Inflammatory macrophage treated with lipopolysaccharide for 4 hours (primary cell): ENCODE measurements at places on chromosomes 7 and 10.

GRCh38 chr10:118781541-118781940, 26.8 kb upstream of the CACUL1 start:
- no peak for DNase-seq

DNA sequence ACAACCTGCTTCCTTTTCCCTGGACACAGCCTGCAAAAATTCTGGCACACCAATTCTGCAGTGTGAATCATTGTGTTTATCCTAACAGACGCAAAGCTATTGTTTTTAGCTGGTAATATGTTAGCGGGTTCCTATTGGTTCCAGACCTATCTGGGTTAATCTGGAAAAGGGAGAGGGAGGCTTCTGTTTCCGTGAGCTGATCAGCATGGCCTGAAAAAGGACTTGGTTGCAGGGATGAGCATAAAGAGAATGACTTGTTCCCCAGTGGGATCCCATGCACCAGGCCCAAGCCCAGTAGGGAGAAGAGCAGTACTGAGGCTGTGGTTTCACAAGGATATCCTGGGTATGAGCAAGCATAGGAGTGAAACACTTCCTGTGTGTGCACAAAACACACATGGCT, 78.4 kb downstream of the PDE1C start:
- DNase-seq: no peak

DNA sequence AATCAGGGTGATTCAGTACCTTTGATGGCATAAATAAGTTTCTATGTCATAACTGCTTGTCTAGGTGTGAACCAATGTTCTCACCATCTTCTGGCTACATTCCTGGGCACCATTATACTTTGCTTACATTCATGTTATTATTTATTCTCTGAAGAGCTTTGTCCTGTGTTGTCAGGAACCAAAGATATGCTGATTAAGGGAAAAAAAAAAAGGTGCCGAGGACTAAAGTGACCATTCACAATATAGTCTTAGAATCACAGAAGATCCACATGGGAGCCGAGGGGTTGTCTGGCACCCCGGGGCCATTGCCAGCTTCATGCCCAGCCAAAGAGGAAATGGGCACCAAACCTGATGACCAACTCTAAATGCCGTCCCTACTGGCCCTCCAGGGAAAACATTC, 329.2 kb upstream of the NFE2L3 start:
- DNase-seq: no peak

- DNase-seq: no peak
These were observed 26.4 kb downstream of the KIF11 start for GRCh38 chr10:92619368-92619767.

GRCh38 chr10:29438271-29438670, 149.4 kb downstream of the LYZL1 start:
- DNase-seq: no peak

DNA sequence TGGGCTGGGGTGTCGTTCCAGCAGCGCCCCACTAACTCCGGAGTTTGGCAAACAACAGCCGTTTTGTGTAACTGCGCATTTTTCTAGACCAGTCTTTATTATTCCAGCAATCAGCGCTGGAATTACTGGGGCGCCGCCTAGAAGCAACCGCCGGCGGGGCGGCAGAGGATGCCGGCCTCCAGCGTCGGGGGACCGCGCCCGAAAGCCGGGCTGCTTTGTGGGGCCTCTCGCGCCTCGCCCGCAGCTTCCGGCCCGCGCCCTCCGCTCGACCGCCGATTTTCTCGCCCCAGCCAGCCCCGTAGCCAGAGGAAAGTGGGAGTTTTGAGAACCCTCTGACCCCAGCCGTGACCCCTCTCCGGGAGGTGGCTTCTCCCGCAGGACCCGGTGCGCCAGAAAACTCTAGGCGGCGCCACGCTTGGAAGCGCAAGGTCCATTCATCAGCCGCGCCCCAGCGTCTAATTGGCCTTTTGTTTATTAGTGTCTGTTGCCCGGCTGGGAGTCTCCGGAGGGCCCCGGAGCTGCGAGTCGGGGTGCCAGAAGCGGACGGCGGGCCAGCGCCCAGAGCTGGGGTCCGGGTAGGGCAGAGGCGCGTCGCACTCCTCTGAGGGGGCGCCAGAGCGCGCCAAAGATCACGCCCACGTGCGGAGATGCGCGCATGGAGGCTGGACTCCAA, 10.7 kb downstream of the EMX2 start:
- no peak for DNase-seq

DNA sequence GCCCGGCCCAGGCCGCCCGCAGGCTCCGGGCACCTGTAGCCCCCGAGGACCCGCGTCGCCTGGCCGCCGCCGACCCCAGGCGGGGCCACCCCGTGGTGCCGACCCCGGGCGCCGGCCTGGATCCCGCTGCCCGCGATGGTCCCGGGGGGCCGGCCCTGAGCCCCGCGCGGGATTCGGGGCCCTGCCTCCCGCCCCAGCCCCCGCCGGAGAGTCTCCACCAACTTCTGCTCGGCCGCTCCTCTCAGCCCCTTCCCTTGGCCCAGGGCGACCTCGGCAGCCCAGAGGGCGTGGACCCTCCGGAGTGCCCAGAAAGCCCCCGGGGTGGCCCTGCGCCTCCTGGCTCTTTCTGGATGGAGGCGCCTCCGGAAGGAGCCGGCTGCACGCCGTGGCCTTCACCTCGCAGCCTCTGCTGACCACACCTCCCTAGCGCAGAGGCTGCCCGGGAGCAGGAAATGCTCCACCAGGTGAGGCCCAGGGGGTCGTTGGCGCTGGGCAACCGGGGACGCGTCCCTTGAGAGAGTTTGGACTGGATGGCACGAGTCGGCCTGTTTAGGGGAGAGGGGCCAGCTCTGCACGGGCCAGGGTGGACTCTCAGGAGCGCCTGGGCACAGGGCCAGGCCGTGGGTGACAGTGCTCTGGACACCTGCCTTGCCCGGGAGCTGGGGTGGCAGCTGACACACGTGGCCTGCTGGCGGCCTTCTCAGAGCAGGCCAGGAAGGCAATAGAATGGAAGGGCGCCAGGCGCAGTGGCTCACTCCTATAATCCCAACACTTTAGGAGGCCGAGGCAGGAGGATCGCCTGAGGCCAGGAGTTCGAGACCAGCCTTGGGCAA, 529 bp downstream of the ZNF853 start:
- DNase-seq: no peak

- DNase-seq: no peak
These were observed 53.1 kb downstream of the PLXDC2 start for GRCh38 chr10:19869370-19869769.

GRCh38 chr10:42938351-42938750, 138.5 kb upstream of the RET start:
- DNase-seq: no peak

GRCh38 chr7:148987751-148988512, 40.4 kb downstream of the PDIA4 start:
- DNase-seq: peak; percentile 33

DNA sequence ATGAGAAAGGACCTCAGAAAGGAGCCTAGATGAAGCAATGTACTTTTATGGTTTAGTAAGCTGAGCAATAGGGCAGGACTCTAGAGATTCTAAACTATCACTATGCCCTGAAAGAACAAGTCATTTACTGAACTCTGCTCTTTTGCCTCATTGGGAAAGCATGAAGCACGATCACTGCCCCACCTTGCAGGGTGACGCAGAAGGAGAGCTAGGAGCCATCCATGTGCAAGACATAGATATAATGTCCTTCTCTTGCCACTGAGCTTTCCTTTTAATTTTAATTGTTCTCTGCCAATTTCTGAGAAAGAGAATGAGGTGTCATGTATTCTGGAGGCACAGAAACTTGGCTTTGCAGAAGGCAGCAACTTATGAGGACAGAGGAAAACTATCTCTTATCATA, 108.3 kb downstream of the SORCS1 start:
- no peak for DNase-seq

DNA sequence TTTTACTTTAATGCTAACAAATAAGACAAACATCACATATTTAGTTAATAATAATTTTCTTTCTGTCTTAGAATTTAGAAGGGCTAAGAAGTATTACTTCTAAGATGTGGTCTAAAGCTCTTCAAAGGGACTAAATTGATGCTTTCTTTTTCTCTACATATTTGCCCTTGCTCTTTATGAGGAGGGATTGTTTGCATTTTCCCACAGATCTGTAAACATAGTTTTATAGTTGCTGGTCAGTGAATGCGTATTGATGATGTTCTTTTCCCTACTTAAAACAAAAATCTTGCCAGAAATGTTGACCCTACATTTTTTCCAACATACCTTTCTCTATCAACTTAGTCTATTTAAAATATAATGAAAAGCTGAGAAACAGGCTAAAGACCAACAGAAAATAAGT, 372.4 kb upstream of the LRGUK start:
- DNase-seq: no peak

GRCh38 chr10:15346440-15347141, 24.5 kb downstream of the FAM171A1 start:
- DNase-seq: no peak

- DNase-seq: no peak
These were observed 392.9 kb downstream of the KCNMA1 start for GRCh38 chr10:77244746-77245145.

DNA sequence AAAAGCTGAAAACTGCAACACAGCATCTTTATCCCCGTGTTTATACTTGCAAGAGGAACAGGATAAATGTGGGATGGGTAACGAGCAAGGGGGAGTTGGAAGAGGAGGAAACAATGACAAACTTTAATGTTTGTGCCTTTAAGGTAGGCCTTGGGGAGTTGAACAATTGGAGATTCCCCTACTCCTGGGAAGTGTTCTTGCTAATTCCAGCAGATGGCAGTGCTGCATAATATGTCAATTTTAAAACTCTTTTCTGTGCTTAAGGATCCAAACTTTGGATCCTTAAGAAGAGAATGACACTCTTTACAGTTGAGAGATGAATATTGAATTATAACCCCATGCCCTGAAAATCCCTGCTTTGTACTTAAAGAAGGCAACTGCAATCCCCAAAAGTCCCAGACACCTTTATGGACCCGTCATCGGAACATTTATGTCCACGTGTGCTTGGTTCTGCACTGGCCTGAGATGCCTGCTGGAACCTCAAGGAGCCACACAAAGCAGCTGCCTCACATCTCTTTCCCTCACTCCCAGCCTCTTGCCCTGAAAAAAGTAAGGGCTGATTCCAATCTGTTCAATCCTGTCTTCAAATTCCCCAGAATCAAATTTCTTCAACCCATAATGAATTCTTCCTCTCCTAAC, 12.0 kb downstream of the IFIT5 start:
- peak; percentile 36 for DNase-seq

DNA sequence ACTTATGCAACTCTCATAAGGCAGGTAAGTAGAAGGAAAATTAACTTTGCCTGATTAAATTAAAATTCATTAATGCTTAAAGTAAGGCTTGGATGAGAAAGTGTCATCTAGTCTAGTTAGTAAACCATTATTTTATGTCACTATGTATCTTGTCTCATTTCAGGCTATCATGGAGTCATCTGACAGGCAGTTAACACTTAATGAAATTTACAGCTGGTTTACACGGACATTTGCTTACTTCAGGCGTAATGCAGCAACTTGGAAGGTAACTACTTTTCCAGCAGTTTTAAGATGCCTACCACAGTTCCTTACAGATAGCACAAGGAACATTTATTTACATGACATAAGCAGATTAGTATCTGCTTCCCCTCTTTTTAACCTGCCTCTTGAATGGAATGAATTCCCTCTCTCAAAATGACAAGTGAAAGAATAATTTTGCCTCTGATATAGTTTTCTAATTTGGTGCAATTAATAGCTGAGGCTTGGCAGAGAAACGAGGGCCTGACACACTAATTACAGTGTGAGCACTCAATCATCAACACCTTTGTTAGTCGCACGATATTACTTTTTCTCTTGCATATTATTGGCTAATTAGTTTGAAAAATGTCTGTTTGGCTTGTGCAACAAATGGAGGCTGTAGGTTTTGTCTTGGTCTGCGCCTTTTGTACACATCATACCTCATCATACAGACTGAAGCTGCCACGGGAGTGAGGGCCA, 245.0 kb downstream of the FOXP2 start:
- DNase-seq: no peak

DNA sequence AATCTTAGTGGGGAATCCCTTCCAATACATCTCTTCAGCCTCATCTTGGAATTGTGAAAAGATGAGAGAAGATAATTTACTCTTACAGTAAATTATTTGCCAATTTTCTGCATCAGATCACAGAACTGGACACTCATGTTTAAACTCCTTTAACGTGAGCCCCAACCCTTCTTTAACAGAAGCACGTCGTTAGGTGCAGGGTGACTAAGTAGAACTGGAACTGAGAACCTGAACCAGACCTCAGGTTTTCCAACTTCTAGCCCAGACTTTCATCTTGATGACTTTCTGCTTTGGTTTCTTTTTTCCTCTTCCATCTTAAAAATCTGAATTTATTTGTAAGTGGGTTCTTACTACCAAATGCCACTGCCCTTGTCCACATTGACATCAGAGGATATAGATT, 57.2 kb upstream of the LYZL2 start:
- DNase-seq: no peak

- no peak for DNase-seq
These were observed 4.2 kb upstream of the KCNH2 start for GRCh38 chr7:150982351-150982750.

GRCh38 chr10:133030781-133031180, 56.9 kb upstream of the ADGRA1 start:
- no peak for DNase-seq

DNA sequence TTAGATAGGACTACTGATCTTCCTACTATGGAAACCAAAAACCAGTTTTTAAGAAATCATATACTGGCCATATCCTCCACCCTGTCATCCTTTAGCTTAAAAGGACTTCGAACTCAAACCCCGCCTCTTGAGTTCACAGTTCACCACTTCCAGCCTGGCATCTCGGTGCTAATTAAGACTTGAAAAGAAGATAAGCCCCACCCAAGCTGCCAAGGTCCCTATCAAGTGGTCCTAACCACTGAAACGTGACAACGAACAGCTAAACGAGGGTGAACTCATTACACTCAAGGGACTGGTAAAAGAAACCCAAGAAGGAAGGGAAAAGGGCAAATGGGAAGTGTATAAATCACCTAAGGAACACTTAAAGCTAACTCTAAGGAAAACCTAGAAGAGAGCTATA, 16.1 kb downstream of the COL17A1 start:
- no peak for DNase-seq

DNA sequence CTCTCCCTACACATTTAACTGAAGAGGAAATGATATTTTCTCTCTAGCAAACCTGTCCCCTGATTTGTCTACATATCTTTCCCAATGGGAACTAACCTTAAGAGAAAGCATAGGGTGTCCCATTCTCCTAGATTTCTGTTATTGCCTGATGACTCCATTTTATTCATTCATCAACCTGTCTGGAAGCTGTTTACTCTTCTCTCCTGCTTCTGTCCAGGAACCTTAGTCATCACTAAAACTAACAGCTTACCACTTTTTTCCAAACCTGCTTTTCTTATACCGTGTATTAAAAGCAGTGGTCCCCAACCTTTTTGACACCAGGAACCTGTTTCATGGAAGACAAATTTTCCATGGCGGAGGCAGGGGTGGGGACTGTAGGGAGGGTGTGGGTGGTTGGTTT, 473.3 kb upstream of the PCDH15 start:
- no peak for DNase-seq

GRCh38 chr10:80964955-80965614, 427.4 kb downstream of the SH2D4B start:
- peak; percentile 21 for DNase-seq

DNA sequence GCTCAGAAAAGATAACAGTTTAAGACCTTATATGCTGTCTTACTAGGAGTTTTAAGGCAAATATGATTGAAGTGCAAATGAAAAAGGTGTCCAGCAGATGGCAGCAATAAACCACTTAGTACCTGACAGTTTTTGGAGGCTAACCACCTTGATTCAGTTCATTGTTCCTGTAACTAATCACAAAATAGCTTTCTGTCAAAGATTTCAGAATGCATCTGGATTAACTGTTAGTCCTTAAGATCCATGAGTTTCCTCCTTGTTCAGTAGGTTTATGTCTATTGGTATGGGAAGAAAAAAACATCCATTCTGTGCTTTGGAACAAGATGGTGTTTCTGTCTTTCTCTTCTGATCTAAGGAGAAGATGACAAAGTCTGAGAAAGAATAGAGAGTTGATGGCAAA, 46.6 kb downstream of the CCSER2 start:
- DNase-seq: peak; percentile 42
